ENCODE measurements at places on chromosomes 7 and 10.

- no peak for DNase-seq
Observed at GRCh38 chr7:126635545-126635944, 617.2 kb downstream of the GRM8 start.

- no peak for DNase-seq
Observed at GRCh38 chr7:45435846-45436245, 138.3 kb upstream of the ADCY1 start.

DNA sequence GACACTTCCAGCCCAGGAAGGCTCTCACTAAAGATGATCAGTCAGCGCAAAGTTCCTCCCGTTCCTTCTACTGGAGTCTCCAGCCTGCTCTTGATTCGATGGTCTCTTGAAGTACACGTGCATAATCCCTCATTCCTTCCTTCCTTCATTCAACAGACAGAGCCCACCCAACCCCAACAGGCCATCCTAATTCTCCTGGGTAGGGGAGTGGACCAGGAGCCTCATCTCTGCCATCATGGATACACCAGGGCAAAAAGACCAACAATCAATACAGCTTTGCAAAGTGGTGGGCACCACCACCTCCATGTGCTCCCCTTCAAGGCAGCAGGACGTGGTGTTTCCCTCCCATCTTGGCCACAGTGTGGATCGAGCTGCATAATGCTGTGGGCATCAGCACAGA, 446.3 kb downstream of the GRID1 start:
- DNase-seq: no peak

- DNase-seq: no peak
Observed at GRCh38 chr7:148319316-148319808, 271.2 kb upstream of the C7orf33 start.

DNA sequence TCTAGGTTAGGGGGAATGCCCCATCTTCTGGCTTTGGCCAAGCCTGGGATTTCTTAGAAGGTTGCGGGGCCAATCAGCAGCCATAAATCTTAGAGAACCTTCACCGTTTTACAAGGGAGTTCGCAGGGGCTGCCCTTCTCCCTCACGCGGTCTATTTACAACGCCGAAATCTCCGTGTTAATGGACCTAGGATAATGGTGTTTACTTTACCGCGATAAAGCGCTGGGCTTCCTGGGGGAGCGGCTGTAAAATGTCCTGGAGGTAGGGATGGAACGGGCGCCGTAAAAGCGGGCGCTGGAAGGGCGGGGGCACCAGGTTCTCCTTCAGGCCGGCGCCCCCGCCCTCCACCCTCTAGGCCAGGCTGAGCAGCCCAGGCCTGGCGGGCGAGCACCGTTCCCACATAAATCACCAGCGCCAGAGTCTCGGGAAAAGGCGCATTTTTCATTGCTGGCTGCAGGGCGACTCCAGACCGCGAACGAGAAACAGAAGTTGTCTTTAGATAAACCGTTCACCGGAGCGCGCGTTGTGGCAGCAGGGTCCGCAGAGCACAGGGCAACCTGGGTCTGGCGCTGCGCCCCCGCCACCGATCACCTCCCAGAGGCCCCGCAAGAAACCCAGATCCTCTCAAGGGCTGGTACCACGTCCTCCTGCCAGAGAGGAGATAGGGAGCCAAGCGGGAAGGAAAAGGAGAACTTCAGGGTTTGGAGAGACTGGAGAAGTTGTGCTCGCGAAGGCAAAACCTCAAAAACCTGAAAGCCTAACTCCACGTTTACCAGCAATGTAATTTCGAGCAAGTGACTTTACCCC, 12.5 kb upstream of the NKX2-3 start:
- DNase-seq: no peak

GRCh38 chr10:78299851-78300468, 266.3 kb downstream of the RPS24 start:
- no peak for DNase-seq

- DNase-seq: no peak
Observed at GRCh38 chr7:50640779-50641178, 75.6 kb upstream of the DDC start.

DNA sequence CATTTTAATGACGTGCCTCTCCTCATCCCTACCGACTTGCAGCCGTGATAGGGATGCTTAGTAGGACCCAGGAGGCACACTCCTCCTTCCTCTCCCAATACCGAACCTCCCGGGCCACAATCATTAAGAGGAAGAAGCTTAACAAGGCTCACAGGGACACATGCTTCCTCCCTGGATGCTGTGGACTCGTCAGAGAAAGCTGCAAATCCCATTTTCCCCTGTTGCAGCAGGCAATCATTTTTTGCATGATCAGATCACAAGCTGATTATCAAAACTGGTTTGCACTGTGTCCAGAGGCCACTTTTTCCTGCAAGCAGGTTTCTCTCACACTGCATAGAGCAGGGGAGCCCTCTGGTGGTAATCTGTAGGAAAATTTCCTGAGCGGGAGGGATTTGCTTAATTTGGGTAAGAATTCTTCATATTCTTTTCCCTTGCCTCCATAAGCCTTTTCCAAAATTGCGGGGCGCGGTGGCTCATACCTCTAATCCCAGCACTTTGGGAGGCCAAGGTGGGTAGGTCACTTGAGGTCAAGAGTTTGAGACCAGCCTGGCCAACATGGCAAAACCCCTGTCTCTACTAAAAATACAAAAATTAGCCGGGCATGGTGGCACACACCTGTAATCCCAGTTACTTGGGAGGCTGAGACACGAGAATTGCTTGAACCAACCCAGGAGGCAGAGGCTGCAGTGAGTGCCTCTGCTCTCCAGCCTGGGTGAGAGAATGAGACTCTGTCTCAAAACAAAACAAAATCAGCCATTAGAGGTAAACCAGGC, 16.1 kb upstream of the LAMB4 start:
- peak; percentile 20 for DNase-seq

DNA sequence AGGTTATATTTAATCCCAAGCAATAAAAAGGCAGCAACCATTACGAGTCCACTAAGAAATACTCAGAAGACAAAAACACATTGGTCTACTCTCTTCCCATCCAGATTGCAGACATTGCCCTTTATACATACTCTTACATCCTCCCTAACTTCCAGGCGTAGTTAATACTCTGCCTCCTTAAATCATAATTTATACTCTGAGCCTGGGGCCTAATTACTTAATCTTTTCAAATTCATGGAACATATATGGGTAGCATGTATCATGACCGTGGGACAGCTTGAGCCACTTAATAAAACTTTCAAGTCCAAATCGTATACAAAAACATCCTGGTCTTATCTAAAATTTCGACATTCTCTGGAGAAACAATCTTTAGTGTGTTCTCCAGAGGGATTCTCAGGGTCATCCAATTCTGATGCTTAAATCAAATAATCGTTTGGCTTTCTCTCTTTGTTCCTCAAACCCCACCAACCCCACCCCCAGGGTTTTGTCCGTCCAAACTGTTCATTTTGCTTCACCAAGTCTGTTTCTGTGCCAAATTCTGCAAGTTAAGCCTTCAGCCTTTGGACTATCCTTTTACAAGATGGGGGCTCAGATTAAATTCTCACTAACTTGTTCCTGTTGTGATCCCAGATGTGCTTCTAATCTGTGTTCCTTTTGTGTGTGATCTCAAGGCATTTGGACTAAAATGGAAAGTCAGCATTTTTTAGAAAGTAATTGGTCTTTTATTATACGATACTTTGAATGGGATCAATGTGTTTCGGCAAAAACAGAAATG, 86.4 kb downstream of the ADAM12 start:
- DNase-seq: no peak

- DNase-seq: no peak
Observed at GRCh38 chr10:78718032-78718572, 350.7 kb upstream of the ZMIZ1 start.

DNA sequence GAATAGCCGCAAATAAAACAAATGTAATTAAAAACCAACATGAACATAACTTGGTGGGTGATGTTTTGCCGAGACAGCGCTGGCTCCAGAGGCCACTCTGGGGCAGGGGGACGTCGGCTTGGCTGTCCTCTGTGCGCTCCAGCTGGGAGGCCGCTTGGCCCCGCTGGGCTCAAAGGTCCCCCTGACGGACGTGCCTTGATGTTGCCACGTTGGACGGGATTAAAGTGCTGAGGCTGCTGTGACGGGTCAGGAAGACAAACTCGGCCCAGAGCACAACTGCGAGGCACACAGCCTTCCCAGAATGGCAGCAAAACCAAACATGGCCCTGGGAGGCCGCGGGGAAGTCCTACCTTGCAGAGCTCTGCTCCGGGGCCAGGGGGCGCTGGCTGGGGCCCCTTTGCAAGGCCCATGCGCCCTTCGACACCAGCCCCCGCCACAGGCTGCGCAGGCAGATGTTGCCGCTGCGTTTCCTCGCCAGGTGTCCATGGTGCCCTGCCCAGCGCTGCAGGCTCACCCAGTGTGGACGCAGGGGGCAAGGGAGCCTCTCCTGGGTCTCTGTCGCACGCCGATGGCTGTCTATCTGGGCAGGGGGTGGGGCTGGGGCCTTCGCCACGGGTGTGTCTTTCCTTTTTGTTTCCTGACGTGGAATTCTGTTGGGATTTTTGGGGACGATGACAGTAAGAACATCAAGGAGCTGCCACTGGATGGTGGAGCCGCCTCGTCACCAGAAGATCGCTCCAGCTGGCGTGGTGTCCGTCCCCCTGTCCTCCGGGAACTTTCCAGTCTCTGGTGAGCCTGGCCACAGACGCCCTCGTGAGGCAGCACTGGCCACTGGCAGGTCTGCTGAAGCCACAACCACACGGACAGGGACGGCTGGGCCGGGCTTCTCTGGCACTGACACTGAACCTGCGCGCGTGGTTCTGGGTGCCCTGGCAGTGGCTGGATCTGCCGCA, 99.6 kb upstream of the DIP2C start:
- DNase-seq: peak; percentile 40

GRCh38 chr7:17774248-17774647, 166.0 kb downstream of the SNX13 start:
- DNase-seq: no peak
